ENCODE measurements at places on chromosomes 7 and 10. TPM values are rescaled to one million over a fixed set of nuclear protein-coding genes. Genes with fewer than 3 reads are reported as not detected.

- H3K27ac ChIP-seq: no peak overlapping the region
- no peak overlapping the region for H3K4me3 ChIP-seq
- no peaks in the 10 kb centered on the region for H3K36me3 ChIP-seq
- DNase-seq: no peak
Observed at GRCh38 chr7:31720366-31720765, 33.4 kb downstream of the PPP1R17 start.

- DNase-seq: no peak
- H3K4me1 ChIP-seq: peaks cover 12% of the 10 kb centered on the region
- no peaks in the 10 kb centered on the region for H3K36me3 ChIP-seq
- no peaks in the 10 kb centered on the region for H3K27me3 ChIP-seq
- peak overlapping the region; percentile 33 for H3K4me3 ChIP-seq
Observed at GRCh38 chr7:52838981-52839411, 196.4 kb upstream of the POM121L12 start.

DNA sequence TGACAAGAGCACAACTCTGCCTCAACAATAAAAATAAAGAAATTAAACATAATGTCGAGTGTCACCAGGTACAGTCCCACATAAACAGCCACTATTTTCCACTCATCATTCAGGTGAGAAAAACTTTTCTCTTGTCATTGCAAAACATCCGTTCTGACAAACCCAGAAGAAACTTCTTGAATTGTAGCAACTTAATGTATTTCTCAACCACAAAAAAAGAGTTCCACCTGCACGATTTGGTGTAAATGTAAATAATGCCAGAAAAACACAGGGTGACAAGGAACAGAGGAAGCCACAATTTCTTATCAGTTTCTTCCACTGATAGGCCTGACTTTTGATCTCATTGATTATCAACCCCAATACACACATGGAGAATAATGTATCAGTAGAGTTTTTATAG, 26.8 kb upstream of the INSIG1 start:
- H3K36me3 ChIP-seq: no peaks in the 10 kb centered on the region
- no peaks in the 10 kb centered on the region for H3K4me1 ChIP-seq
- H3K27ac ChIP-seq: no peak overlapping the region
- no peaks in the 10 kb centered on the region for H3K27me3 ChIP-seq

DNA sequence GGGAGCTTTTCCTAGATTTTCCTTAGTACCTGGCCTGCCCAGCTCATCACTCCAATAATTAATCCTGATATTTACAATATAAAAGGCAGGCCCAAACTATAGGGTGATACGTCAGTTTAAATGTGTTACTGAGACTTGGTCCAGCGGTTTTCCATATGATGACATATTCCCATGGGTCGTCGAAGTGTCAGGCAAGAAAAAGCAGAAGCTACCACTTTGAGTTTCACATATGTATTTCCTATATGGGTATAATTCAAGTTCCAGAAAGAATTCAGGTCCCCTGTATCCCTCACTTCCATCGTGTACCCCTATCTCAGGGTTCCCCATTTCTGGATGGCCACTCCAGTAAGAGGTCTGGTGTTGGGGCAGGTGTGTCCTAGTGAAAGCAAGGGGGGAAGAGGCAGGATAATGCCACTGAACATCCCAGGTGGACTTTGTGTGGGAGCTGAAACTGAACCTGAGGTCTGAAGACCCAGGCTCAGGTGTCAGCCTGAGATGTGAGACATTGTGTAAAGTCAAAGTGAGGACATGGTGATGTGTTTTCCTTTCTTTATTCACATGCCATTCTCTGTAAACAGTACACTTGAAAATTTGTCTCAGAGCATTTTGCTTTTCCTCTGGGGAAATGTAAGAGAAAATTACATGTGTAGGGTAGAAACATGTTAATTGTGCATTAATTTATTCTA, 167.8 kb downstream of the PLXDC2 start:
- peaks cover 5% of the 10 kb centered on the region for H3K4me1 ChIP-seq
- H3K4me3 ChIP-seq: no peak overlapping the region
- no peak for DNase-seq
- no peak overlapping the region for H3K27ac ChIP-seq
- H3K36me3 ChIP-seq: no peaks in the 10 kb centered on the region
- H3K27me3 ChIP-seq: no peaks in the 10 kb centered on the region

- H3K4me3 ChIP-seq: no peak overlapping the region
- no peaks in the 10 kb centered on the region for H3K36me3 ChIP-seq
- H3K27ac ChIP-seq: no peak overlapping the region
- DNase-seq: no peak
Observed at GRCh38 chr10:72952642-72953158, 1.9 kb downstream of the PLA2G12B start.

DNA sequence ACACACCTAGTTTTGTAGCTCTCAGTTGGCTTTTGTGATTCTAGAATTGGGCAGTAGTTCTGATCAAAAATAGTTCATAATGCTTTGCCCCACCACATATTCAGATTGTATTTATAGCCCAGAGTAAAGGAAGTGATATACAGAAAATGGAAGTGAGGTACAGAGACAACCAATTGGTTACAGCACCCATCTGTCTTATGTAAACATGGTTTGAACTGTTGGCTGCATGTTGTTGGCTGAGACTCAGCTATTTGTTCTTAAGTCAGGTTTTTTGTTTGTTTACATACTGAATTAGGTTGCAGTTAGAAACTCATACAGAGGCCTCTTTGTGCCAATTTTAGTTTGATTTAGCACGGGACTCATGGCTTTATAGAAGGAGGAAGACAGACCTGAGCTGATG, 158.9 kb upstream of the GPR26 start:
- DNase-seq: no peak
- H3K27ac ChIP-seq: no peak overlapping the region
- H3K36me3 ChIP-seq: no peaks in the 10 kb centered on the region
- H3K27me3 ChIP-seq: no peaks in the 10 kb centered on the region

DNA sequence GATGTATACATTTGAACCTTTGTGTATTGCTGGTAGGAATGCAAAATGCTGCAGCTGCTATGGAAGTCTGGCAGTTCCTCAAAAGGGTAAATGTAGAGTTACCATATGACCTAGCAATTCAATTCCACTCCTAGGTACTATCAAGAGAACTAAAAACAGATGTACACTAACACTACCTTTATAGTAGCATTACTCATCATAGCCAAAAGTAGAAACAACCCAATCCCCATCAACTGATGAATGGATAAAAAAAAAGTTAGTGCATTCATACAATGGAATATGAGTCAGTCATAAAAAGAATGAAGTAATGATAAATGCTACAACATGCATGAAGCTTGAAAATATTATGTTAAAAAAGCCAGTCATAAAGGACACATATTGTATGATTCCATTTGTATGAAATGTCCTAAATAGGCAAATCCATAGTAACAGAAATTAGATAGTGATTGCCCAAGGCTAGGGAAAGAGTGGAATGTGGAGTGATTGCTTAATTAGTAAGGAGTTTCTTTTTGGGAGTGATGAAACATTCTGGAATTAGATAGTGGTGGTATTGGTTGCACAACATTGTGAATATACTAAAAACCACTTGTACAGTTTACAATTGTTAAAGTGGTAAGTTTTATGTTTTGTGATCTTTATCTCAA, 96.4 kb upstream of the AOAH start:
- no peak overlapping the region for H3K4me3 ChIP-seq
- H3K36me3 ChIP-seq: no peaks in the 10 kb centered on the region
- no peaks in the 10 kb centered on the region for H3K4me1 ChIP-seq
- no peak overlapping the region for H3K27ac ChIP-seq

GRCh38 chr10:7587168-7587864, 79.5 kb downstream of the ITIH5 start:
- H3K27ac ChIP-seq: no peak overlapping the region
- H3K27me3 ChIP-seq: no peaks in the 10 kb centered on the region
- DNase-seq: no peak

DNA sequence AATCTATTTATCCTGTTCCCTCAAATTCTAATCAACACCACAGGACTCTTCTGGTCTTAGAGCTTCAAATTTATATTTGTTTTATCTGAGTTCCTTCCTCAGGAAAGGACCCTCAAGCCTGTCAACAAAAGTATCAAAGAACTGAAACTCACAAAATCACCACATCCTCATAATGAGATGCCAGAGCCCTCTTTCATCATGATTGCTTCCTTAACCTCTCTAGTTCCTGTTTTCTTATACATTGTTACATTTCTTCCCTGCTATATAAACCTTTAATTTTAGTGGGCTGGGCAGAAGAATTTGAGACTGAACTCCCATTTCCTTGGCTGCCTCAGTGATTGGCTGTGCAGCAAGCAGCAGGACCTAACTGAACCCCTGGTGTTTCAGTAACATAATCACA, 189.7 kb downstream of the ZNF248 start:
- H3K4me1 ChIP-seq: no peaks in the 10 kb centered on the region
- H3K36me3 ChIP-seq: no peaks in the 10 kb centered on the region
- no peaks in the 10 kb centered on the region for H3K27me3 ChIP-seq
- no peak for DNase-seq
- no peak overlapping the region for H3K27ac ChIP-seq

GRCh38 chr7:29988424-29989256, 961 bp downstream of the SCRN1 start:
- no peaks in the 10 kb centered on the region for H3K36me3 ChIP-seq
- no peaks in the 10 kb centered on the region for H3K27me3 ChIP-seq
- DNase-seq: no peak

GRCh38 chr10:122450353-122450990, 4.0 kb upstream of the ARMS2 start:
- H3K4me1 ChIP-seq: peaks cover 8% of the 10 kb centered on the region
- H3K27ac ChIP-seq: no peak overlapping the region
- no peaks in the 10 kb centered on the region for H3K36me3 ChIP-seq
- H3K4me3 ChIP-seq: no peak overlapping the region

DNA sequence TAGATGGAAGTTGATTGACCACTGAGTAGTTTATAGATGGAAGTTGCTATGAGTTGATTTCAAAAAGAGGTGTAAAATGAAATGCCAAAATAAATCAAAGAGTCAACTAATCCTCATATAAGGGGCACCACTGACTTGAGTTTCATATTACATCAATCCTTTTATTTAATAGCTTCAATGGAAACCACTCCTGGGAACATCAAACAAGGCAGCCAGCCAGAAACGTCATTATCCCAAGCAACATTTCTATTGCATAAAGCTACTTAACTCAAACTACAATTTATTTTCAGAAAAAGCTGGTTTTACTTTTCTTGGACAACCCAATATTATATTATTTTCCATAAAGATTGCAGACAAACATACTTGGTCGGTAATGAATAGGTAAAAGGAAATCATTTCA, 162.1 kb downstream of the TSPAN12 start:
- no peaks in the 10 kb centered on the region for H3K27me3 ChIP-seq
- no peak overlapping the region for H3K27ac ChIP-seq
- no peak for DNase-seq
- H3K36me3 ChIP-seq: no peaks in the 10 kb centered on the region
- no peak overlapping the region for H3K4me3 ChIP-seq

GRCh38 chr7:17963281-17963680, 23.0 kb upstream of the SNX13 start:
- no peaks in the 10 kb centered on the region for H3K27me3 ChIP-seq
- H3K4me3 ChIP-seq: no peak overlapping the region
- DNase-seq: no peak

DNA sequence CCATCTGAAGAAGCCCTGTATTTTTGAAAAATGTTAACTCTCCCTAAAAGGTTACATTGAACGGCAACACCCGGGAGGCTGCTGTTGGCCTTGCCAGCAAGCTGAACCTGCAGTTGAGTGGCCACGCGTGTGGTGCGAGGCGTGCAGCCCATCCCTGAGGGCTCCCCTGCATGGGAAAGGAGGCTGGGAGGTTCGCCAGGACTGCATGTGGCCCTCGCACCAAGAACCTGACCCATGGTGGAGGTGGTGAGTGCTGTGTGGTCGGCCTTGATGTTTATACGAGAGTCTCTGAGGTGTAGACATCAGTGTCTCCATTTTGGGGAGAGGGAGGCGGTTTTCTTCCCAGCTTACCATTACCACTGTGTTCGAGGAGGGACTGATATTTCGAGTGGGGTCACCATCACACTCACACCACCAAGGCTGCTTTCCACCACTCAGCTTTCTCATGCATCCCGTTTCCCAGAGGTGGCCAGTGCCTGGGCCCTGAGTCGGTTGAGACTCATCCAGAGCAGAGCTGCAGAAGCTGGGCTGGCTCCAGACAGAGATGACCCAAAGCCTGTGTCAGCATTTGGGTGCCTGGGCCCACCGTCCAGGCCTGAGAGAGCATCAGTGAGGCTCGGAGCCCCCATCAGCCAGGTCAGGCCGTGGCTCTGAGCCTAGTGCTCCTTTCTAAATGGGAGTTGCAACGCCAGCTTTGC, 222.6 kb downstream of the EBF3 start:
- no peak overlapping the region for H3K4me3 ChIP-seq
- H3K36me3 ChIP-seq: no peaks in the 10 kb centered on the region
- no peaks in the 10 kb centered on the region for H3K27me3 ChIP-seq
- H3K27ac ChIP-seq: no peak overlapping the region
- no peak for DNase-seq
- H3K4me1 ChIP-seq: no peaks in the 10 kb centered on the region

DNA sequence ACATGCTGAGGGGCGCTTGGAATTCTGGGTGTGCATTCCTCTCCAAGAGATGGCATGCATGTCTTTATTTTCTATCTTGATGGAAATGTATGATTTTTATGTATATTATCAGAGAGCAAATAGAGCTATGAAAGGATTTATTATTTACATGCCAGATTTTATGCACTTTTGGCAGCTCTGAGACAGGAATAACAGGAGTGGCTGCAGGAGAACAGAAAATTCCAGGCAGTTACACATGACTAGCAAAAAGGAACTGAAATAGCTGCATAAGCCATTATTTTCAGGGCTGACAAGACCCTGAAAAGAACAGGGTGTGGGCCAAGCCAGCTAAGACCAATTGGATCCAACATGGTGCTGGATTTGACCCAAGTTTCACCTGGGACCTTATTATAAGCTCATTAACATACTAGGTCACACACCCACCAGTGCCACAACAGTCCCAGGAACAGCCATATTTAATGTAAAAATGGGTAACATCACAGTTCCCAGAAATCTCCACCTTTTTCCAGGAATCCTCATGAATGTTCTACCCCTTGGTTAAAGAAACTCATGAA, 43.2 kb upstream of the ACSL5 start:
- H3K27me3 ChIP-seq: no peaks in the 10 kb centered on the region
- H3K4me3 ChIP-seq: no peak overlapping the region
- no peaks in the 10 kb centered on the region for H3K36me3 ChIP-seq
- DNase-seq: no peak
- no peak overlapping the region for H3K27ac ChIP-seq

DNA sequence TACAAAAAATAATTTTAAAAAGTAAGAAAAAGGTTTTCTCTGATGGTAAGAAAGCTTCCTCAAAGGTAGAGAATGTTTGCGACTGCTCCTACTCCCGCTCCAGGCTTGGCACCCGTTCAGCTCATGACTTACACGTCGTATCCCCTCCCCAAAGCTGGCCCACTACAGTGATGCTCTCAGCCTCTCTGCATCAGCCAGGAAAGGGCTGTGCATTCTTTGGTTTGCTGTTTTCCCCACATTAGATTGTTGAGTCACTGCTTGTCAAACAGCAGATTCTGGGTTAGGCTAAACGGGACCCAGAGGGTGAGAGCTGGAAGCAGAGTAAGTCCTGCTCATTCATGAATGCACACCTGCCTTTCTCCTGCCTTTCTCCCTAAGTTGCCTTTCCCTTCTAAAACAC, 54.7 kb upstream of the NMT2 start:
- no peak overlapping the region for H3K4me3 ChIP-seq
- H3K27me3 ChIP-seq: no peaks in the 10 kb centered on the region
- no peaks in the 10 kb centered on the region for H3K4me1 ChIP-seq
- DNase-seq: no peak
- no peak overlapping the region for H3K27ac ChIP-seq
- no peaks in the 10 kb centered on the region for H3K36me3 ChIP-seq

The MMRN2 gene
- total RNA-seq: 49.4 TPM

The PIP gene
- 1.1 TPM for total RNA-seq

The AOC1 gene
- not detected for total RNA-seq

The CNPY1 gene
- total RNA-seq: not detected

The SFTPA1 gene
- total RNA-seq: not detected

Data from thoracic aorta (tissue), 2 donors.